ENCODE measurements at places on chromosomes 12 and 14.

DNA sequence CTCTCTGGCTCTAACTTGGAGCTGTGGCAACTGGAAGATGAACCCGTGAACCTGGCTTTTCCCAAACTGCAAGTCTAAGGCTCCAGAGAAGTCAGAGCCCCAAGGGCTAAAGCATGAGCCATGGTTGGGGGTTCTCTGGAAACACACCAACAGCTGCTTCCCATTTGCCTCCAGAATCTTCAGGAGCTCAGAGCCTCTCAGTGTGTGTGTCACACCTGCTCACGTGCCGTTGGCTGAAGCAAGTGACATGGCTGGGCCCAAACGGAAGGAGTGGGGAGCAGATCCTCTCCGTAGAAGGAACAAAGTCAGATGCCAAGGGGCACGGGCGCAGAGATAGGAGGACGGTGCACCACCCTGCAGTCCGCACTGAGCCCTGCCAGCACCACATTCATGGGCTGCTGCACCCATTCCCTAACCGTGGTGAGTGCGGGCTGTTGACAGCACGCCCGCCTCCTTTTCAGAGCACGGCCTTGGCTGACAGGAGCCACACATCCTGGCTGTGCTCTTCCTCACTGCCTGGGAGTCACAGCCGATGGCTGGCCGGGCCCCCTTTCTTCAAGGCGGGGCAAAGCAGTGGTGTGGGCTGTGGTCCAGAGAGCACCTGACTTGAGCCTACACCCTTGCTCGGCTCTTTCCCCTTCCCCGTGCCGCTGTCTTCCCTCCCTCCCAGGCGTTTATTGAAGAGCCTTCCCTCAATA lies 16.6 kb upstream of the TRAF3 start:
- DNase-seq, result no peak

- no peak for DNase-seq
Measured at GRCh38 chr12:52246720-52247621, 13.9 kb downstream of the KRT7 start.

GRCh38 chr12:75938189-75938588 lies 93.4 kb downstream of the PHLDA1 start:
- no peak for DNase-seq

DNA sequence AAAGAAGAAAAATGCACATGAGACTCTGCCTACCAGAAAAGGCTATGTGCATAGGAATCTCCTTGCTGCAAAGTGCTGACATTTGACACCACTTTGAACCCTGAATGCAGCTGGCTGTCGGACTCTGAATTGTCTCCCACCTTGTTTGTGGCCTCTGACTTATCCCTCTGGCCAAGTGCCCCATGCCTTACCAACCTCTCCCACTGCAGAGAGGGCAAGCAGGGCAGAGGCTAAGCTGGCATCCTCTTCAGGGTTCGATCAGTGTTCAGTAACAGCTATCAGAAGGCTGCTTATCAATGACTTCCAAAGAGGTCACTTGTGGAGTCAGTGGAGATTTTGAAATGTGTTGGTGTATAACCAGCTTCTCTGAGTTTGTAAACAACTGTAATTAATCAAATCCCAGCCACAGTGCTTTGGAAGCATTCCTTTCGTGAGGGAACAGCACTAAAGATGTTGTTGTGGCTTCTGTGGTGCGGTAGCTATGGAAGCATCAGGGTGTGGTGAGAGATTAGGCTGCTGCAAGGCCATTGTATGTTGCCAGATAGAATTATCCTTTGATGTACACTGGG lies 22.6 kb upstream of the BMP4 start:
- DNase-seq, result no peak

DNA sequence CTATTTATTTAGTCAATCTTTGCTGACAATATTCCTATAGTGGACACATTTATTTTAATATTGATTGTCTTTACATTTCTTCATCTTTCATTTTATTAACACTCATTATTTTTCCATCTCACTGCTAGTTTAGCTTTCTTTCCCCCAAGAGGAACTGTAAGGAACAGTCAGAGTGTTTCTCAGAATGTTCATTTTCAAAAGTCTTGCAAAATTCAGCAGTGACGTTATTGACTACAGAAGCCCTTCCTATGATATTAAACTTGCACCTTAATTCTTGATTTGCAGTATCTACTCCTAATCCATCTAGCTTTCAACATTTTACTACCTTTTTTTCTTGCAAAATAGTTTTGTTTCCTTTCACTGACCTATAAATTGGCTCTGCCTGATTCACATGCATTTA lies 13.0 kb downstream of the CLEC2B start:
- DNase-seq, result no peak

GRCh38 chr14:67241411-67242167 lies at the start of gene PALS1:
Gene PALS1, plus strand, starts transcription at chr14:67241435. Its CDS starts 37,736 bp downstream, at chr14:67279171.
- DNase-seq, result no peak

- no peak for DNase-seq
Measured at GRCh38 chr12:48005001-48005749, 899 bp upstream of the COL2A1 start.

DNA sequence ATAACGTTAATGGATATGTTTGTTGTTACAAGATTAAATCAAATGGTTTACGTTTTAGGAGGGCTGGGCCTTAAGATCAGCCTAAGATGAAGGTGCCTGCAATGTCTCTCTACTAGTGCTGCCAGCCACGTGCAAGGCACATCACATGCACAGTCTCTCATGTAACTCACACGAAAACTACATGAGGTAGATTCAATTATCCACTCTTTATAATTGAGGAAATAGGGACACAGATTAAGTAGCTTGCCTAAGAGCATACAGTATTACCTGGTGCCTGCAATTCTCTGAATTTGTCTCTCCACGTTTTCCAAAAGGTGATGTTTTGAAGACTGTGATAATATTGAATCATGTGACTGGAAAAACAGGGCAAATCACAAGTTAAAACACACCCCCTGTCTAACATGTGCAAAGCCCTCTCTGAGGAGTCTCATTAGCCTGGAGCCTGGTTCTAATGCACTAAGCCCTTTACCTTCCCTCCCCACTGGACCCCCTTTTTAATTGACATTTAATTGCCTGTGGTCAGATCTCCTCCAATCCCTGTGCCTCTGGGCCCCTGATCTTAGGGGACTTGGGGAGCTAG lies 14.6 kb upstream of the ATP2A2 start:
- no peak for DNase-seq

GRCh38 chr14:79544698-79545070 lies 666.6 kb downstream of the DIO2 start:
- DNase-seq, result no peak

Measured in stimulated activated naive CD4-positive, alpha-beta T cell (primary cell).